Activated T-helper 17 cell treated with anti-CD3 and anti-CD28 coated beads, Interleukin-2, amount 50 U/mL, for 72 hours (primary cell): ENCODE measurements at places on chromosomes 16 and 17. TPM values are rescaled to one million over a fixed set of nuclear protein-coding genes. Genes with fewer than 3 reads are reported as not detected.

DNA sequence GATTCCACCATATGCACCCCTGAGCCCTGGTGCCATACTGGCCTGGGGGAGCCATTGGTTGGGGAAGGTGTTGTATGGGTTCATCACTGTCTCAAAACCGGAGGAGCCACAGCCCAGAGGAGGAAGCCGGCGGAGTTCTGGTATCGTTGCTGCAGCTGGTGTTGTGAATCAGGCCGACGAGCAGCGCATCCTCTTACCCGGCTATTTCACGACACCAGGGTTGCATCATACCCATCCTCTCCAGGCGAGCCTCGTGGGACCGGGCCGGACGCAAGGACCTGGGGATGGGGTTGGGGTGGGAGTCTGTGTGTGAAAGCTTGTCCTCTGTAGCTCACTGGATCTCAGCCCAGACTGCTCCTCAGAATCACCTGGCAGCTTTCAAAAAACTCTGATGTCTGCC, 6.6 kb upstream of the SLC12A3 start:
- no peak for ATAC-seq

MYH2 gene
- not detected for total RNA-seq

DNA sequence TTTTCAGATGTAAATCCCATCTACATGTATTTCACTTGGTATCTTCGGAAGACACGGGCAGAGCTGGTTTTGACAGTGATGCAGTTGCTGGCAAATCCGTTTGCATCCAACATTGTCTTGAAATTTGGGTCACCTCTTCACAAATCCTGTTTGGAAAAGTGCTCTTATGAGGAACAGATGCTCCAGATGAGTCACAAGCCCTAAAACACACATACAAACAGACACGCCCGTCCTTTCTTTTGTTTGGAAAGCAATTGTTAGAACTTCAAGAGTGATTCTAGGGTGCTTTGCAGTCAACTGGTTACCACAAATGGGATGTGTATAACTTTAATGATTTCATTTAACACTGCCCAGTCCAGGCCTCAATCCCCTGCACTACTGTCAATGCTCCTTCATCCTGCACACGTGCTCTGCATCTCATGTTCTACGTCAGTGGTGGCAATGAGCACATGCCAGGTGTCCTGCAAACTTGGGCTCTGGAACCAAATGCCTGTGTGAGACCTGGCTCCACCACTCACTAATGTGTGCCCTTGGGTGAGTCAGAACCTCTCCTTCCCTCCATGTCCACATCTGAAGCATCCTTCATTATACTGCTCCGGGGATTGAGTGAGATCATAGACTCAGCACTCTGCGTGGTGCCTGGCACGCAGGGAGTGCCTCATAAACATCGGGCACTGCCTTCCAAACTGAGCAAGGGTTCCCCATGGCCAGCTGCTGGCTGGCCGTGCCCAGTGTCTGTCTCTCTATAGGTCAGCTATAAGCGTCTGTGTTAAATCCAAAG, 19.3 kb upstream of the FOXF1 start:
- ATAC-seq: no peak

GRCh38 chr17:77635176-77635575, 323.3 kb upstream of the TNRC6C start:
- ATAC-seq: no peak
